ENCODE measurements at places on chromosomes 11 and 22.

DNA sequence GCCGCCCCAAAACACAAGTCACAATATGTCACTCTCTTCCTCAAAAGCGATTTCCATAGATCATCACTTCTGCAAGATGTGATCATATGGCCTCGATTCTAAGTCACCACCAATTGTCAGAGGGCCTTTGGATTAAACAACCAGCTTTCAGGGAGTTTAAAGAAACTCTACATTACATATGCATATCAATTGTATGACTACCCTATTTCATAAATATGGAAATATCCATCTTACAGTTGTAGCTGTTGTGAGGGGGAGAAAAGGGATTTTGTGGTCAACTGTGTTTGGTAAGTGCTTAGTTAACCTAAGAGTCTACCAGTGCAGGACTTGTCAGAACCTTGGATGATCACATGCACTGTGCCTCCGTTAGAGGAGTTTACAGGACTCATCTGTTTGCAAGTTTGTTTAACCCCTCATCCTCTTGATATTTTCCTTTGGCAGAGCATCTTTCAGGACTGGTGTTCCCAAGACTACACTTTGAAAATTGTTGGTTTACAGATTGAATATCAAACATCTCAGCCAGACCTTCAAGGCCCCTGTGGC is 99.9 kb downstream of the CHST1 start:
- no peak for DNase-seq

- DNase-seq, result no peak
Measured at GRCh38 chr11:64545619-64546018, 45.4 kb upstream of the SLC22A12 start.

GRCh38 chr11:86245369-86246292 is 1.1 kb downstream of the EED start:
- DNase-seq, result no peak

DNA sequence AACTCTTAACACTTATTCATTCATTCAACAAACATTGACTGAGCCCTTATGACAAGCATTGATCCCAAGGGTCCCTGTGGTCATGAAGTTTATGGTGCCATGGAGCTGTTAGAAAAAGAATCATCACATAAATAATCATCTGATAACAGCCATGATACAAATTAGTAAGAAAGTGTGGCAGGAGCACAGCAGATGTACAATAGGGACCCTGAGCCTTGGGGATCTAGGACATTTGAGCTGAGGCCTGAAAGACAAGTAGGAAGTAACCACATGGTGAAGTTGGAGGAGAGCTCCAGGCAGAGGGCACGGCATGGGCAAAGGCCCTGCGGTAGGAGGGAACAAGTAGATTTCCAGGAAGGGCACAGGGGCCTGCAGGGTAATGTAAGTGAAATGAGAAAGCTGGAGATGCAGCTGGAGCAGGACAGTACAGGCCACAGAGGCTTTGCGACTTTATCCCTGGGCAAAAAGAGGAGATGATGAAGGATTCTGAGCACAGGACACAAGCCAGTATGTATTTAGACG is 6.8 kb upstream of the TCF20 start:
- DNase-seq, result no peak
